Stimulated activated CD4-positive, alpha-beta T cell treated with anti-CD3 and anti-CD28 coated beads, Interleukin-2, amount 100 ng/mL, for 24 hours (primary cell): ENCODE measurements at places on chromosomes 4 and X.

DNA sequence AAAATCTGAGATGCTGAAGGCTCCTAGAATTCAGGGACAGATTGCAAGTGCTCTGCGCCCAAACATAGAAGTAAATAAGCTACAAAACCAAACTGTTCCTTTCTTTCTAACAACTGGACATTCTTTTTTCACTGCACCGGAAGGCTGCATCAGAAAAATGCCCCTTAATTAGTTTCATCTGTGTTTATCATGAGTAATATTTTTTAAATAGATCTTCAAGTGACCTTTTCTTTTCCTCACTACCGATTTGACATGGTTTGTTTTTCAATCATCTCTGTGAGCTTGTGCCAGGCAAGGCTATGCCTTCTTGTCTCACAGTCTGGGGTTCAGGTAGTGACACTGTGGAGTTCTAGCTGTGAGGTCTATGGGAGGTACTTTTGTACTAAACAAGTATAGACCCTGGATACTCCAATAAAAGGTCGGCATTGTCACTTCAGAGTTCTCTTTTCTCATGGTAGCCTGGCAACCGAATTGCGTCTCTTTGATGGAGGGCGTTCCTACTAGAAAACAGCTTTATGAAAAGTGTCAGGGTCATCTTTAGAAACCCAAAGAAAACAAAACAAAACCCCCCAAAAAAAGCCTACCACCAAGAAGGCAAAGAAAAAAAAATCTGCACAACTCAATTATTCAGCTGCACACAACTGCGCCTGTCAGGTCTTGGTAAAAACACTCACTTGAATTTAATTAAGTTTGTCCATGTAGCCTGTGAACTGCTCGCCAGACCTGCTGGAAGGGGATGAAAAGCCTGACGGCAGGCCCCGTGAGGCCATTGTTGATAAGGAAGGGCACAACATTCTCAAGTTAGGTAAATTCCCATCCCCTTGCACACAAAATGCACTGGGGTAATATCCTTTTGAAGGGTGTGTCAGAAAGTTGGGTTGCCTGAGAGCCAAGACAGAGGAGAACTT lies 22.8 kb upstream of the ADAMTS3 start:
- DNase-seq, result no peak

DNA sequence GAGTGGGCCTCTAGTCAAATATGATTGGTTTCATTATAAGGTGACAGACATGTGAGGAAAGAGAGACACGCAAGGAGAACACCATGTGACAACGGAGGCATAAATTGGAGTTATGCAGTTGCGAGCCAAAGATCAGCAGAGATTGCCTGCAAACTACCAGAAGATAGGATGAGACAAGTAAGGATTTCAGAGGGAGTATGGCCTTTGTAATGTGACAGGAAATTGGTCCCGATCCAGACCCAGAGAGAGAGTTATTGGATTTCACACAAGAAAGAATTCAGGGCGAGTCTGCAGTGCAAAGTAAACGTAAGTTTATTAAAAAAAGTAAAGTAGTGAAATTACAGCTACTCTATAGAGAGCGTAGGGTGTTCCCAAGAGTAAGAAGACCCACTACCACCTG lies 35.7 kb upstream of the NDST4 start:
- DNase-seq, result no peak

- no peak for DNase-seq
These were observed 13.7 kb upstream of the DHX15 start for GRCh38 chr4:24598025-24598424.

- DNase-seq, result no peak
These were observed 2158.6 kb upstream of the TENM3 start for GRCh38 chr4:180084561-180084960.

DNA sequence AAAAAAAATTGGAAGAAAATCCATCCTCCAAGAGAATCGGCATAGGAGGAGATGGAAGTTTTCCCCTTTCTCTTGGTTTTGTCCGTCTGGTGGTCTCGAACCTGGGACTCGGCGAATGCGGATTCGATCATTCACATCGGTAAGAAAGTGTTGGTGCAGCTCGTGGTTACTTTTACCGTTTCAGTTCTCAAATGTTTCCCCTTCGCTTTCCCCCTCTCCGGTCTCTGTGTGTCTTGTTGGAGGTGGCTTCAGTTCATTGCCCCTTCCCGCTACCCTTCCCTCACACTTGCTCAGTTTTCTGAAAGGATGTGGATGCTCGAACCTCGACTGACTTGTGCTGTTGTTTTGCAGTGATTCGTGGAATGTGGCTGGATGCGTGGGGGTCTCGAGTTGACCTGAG lies 840 bp downstream of the GRID2 start:
- no peak for DNase-seq

- DNase-seq, result no peak
These were observed 376.4 kb upstream of the NOCT start for GRCh38 chr4:138639018-138639741.

GRCh38 chrX:134236626-134237614 lies at the start of gene CCDC160:
Gene CCDC160, plus strand, starts transcription at chrX:134237182. Its CDS starts 7,619 bp downstream, at chrX:134244801.
- DNase-seq, result no peak
